ENCODE measurements at places on chromosomes 6 and 20.

- no peak for DNase-seq
Measured at GRCh38 chr6:167558246-167559177, 233.6 kb downstream of the TTLL2 start.

DNA sequence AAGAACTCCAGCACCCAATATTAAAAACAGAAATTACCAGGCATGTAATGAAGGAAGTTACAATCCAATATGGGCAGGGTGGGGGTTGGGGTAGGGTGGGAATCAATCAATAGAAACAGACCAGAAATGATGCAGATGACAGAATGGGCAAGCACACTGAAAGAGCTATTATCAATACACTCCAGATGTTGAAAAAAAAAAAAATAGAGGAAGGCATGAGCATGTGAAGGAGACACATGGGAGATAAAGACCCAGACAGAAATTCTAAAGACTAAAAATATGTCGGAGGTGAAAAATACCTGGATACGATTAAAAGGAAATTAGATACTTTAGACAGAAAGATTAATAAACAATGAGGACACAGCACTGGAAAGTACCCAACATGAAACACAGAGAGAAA lies 19.1 kb upstream of the ZC3H12D start:
- no peak for DNase-seq

DNA sequence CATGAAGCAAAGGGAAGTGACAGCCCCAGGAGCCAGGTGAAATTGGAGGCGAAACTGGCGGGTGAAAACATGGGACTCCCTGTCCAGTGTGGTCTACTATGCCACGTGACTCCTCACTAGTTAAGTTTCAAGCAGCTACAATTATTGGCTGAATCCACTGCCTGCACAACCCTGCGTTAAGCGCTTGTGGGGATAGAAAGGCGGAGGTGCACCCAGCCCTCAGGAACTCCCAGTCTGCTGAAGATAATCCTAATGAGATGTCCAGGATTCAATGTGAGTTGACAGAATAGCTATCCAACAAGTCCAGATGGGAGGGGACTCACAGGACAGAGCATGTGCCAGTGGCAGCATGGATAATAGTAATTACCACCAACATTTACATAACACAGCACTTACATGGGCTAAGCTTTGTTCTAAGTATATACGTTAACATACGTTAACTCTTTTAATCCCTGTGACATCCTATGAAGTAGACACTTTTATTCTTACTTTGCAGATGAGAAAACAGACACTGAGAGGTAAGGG lies 1.8 kb downstream of the MOCS1 start:
- DNase-seq = no peak

- DNase-seq = no peak
Measured at GRCh38 chr6:57255451-57256169, 33.5 kb upstream of the RAB23 start.

- no peak for DNase-seq
Measured at GRCh38 chr6:44367681-44368080, 19.8 kb upstream of the CDC5L start.

DNA sequence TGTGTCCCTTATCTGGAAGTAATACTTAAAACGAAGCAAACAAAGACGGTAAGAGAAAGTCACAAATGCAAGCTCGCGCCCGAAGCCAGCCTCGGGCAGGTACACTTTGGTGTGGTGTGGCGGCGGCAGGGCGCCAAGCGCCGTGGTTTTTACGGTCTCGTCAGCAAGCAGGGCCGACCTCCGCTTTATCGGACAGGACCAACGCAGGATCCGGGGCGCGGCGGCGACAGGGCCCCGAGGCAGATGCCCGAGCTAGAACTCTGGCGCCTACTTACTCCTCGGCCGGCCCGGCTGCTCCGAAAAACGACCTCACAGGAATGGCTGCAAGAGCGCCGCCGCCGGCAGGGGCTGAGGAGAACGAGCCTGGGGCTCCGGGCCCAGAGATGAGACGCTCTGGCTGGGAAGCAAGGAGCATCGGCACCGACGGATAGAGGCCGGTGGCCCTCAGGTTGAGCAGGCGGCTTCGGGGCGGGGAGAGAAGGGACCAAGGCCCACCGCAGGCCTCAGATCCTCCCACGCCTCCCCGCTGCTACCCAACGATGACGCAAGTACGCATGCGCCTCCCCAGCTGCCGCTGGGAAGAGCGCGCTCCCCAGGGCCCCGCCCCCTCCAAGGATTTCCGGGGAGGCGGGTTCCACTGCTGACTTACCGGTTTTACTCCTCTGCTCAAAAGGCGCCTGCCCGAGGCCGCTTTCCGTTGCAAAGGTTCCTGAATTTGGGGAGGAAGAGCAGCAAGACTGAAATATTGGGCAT lies 60.6 kb downstream of the FAM217A start:
- peak; percentile 95 for DNase-seq

GRCh38 chr6:143605906-143606521 lies 71.8 kb upstream of the PHACTR2 start:
- no peak for DNase-seq

GRCh38 chr20:38421915-38422314 lies 13.2 kb downstream of the SNHG17 start:
- DNase-seq = no peak

DNA sequence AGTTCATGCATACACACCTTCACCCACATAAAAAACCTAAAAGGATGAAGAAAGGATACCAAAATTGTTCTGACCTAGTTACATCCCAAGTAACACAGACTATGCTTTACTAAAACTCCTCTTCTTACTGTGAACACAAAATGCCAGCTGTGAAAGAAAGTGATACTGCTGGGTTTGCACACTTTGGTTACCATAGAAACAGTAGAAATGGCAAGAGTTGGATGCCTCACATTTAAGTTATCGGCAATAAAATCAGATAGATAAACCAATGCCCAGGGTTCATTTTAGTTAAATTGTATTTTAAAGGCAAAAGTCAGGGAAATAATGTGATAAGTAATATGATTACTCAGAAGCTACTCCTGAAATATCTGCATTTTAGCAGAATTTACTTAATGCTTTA lies 161.9 kb downstream of the CDK19 start:
- no peak for DNase-seq

DNA sequence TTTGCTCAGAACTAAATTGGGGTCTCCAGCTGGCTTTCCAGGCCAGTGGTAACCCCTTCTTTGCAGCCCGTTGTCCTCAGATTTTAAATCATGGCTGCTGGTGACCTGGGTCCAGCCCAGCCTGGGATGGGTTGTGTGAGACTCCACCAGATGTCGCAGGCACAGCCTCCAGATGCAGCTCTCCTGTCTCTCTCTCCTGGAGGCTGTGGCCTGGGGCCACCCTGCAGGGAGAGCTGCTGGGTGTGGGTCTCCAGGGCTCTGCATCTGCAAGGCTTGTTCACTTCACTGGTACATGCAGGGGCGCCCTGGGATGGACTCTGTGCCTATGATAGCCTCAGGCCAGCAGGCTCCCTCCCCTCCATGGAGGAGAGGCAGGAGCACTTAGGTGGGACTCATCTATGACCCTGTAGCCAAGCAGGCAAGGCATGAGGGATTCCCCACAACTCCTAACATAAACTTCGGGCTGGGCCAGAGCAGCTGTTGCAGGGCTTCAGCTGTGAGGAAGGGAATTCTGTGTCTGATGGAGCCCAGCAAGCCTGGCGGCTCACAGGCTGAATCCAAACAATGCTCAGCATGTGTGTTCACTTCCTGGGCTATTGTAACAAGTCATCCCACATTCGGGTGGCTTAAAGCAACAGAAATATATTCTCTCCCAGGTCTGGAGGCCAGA lies 94.7 kb upstream of the NXT1 start:
- no peak for DNase-seq

DNA sequence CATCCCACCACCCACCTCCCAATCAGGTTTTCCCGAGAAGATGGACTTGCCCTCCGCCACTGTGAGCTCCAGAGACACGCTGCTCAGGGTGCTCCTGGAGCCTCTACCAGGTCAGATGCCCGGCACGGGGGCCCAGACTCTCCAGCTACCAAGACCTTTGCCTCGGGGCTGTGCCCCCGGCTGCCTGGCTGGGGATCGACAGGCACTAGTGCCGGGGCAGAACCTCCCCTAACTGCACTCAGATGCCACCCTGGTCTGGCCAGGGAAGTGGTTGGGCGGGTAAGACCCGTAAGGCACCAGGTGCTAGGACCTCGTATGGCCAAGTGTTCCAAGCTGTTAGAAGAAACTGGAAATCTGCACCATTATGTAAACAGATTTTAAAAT lies 100.7 kb downstream of the ASXL1 start:
- DNase-seq = no peak

DNA sequence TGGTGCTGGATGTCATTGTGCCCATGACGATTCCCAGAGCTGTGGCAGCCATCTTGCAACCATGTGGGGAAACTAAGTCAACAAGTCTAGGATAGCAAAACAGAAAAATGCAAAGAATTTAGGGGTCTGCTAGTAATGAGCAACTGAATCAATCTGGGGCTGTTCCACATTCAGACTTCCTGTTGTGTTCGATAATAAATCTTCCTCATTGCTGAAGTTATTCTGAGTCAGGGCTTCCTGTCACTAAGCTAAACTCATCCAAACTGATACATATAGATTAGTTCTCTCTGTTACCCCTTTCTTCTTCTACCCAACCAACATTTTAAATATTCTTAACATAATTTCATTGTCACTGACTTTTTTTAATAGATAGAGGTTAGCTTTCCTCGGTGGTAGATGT lies 205.9 kb downstream of the HACE1 start:
- DNase-seq = no peak

- DNase-seq = peak; percentile 82
Measured at GRCh38 chr20:40562031-40562430, 127.0 kb downstream of the MAFB start.

- peak; percentile 18 for DNase-seq
Measured at GRCh38 chr6:25652007-25652515, at the start of gene SCGN. SCGN (plus strand) TSS chr6:25652215; CDS start chr6:25652404, 189 bp downstream.

- DNase-seq = no peak
Measured at GRCh38 chr20:40275738-40276137, 413.3 kb downstream of the MAFB start.

DNA sequence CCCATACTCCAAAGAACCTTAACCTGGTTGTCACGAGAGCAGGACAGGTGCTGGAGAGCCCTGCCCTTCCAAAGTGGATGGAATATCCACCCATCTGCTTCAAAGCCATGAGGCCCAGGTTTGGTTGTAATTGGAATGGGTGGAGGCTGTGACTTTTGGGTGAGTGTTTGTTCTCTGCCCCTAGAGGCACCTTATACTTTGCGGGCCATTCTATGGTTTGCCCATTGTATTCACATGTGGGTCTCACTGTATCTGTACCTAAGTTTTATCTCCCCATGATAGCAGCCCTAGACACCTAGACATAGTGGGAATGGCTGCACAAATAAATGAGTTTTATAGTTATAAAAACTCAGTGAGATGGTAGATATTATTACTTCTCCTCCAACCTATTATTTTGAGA lies 67.1 kb upstream of the NAA20 start:
- DNase-seq = no peak

- DNase-seq = no peak
Measured at GRCh38 chr6:42041481-42042053, 8.8 kb upstream of the TAF8 start.

DNA sequence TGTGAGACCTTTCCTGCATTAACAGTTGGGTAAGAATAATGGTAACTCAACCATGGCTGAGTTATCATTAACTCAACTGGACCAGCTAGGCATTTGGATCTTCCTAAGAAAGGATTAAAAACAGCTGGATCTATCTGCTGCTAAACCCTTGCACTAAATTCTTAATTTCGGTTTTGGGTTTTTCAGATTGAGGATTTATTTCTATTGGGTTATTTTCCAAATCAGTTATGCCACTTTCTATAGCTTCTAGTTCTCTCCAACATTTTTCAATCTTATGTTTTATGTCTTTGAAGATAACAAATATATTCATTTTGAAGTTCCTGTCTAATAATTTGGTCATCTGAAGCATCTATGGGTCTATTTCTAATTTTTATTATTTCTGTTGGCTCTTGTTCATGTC lies 92.5 kb downstream of the KIF13A start:
- no peak for DNase-seq

- DNase-seq = no peak
Measured at GRCh38 chr6:83868639-83869038, 9.2 kb downstream of the CYB5R4 start.
